Stimulated activated CD8-positive, alpha-beta memory T cell treated with anti-CD3 and anti-CD28 coated beads, Interleukin-4, amount 100 ng/mL, for 1 hour (primary cell): ENCODE measurements at places on chromosomes 4 and X.

DNA sequence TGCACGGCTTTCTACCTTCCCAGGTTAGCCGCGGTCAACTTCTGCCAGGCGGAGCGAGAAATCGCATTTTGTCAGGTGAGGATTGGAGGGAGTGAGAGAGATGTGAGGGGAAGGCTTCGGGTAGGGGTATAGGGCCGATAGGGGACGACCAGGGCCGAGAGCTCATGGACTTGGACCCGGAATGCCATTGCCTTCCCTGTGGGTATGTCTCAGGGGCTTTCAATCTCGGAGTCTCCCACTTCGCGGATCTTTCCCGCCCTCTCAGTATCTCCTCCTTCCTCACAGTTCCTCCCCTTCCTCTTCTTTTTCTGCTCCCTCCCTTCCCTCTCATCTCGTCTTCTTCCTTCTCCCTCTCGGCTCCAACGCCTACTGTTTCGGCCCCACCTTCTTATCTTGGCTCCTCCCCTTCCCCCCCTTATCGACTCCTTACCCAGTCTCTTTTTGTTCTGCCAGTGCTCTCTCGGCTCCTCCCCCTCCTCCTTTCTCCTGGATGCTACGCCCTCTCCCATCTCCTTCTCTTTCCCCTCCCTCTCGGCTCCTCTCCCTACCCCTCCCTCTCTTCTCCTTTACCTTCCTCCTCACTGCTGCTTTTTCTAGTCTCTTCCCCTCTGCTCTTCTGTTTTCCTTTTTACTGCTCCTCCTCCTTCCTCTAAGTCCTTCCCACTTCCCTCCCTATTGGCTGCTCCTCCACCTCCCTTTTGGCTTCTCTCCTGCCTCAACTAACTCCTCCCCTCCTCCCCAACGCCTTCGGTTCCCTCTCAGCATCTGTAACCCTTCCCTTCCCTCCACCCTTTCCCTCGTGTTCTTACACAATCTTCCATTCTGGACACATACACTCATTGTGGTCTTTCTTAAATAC is 29.4 kb upstream of the RBMX start:
- DNase-seq = peak; percentile 20

DNA sequence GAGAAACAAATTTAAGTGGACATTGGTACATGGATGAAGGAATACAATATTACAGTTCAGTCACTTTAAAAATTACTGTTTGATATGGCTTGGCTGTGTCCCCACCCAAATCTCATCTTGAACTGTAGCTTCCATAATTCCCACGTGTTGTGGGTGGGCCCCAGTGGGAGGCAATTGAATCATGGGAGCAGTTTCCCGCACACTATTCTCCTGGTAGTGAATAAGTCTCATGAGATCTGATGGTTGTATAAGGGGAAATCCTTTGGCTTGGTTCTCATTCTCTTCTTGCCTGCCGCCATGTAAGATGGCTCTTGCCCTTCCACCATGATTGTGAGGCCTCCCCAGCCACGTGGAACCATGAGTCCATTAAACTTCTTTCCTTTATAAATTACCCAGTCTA is 804.2 kb upstream of the FRG1 start:
- no peak for DNase-seq

DNA sequence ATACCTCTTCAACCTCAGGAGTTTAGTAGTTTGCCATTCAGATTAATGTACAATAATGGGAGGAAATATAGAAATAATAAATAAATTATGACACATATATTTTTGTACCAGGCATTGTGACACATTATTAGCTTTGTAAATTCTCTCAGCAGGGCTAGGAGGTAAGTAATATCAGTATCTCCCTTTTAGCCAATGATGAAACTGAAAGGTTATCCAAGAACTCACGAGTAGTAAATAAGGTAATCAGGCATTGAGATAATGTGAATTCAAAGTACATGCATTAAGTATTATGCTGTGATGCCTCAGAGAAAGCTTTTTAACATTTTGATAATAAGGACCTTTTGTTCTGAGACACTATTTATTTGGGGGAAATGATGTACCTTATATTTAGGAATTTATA is 5.3 kb upstream of the ARAP2 start:
- DNase-seq = no peak

- DNase-seq = no peak
These were observed 279.6 kb upstream of the CLNK start for GRCh38 chr4:10963958-10964703.

DNA sequence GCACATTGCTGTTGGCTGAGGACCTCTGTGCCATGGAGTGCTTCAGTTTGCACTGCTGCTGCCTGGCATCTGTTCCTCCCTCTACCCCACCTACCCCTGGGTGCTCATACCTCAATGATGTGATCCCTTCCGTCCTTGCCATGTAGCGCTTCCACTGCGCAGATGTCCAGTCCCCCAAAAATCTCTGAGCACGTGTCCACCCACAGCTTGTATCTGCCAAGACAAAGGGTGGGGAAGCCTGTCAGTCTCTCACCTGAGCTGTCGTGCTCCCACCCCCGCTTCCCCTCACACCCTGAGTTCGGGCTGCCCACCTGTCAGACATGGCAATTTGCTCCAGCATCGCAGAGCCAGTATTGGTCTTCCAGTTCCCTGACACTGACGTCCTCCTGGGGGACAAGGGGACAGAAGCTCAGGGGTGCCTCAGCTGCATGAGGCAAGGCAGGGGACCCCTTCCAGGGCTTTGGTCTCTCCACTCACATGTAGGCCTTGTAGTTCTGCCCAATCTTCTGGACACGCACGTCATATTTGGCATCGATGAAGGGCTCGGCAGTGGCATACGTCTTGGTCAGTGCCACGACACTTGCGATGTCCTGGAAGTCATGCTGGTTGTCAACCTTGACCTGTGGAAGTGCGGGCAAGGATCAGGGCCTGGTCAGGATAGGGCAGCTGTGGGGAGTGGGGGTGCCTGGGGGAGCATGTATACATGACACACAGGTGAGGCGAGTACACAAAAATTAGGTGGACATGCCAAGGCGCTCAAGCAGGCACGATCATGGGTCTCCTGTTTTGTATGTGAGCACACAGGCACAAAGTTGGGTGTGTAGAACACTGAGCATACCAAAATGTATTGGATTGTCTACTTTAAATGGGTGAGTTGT is 6.0 kb upstream of the TIMP1 start:
- DNase-seq = no peak

DNA sequence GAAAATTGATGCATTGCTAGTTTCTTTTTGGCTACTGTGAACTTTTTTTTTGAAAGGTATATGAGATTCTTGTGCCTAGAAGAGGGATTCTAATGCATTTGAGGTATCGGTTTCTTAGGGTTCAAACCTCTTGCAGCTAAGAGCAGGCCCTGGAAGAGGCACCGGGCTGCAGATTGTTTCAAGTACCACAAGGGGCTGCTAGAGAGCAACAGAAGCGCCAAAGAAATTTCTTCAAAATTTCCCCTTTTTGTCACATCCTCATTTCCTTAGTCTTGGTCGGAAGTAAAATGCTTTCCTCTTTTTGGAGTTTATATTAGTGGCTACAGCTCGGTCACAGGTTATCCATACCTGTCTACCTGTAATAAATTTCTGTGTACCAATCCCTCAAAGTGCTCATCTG is 89.8 kb downstream of the PDGFRA start:
- DNase-seq = no peak

- DNase-seq = no peak
These were observed 26.1 kb upstream of the LONRF3 start for GRCh38 chrX:118948270-118948669.

- DNase-seq = peak; percentile 36
These were observed 1.8 kb downstream of the MAML3 start for GRCh38 chr4:140152013-140152703.

DNA sequence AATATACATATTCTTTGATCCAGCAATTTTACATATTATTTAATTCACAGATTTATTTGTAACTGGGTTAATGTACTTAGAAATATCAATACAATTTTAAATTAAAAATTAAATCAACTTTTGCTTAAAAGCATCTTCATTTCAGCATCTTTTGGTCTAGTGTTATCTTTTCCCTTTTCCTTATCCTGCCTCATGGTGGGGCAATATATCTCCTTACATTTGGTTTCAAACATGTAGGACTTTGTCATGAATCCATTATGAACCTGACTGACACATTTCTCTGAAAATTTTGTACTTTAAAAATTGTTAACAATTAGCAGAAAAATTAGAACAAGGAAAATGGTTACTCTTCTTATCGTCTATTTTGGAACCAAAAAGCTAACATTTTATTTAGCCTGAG is 42.8 kb upstream of the ANK2 start:
- DNase-seq = no peak

DNA sequence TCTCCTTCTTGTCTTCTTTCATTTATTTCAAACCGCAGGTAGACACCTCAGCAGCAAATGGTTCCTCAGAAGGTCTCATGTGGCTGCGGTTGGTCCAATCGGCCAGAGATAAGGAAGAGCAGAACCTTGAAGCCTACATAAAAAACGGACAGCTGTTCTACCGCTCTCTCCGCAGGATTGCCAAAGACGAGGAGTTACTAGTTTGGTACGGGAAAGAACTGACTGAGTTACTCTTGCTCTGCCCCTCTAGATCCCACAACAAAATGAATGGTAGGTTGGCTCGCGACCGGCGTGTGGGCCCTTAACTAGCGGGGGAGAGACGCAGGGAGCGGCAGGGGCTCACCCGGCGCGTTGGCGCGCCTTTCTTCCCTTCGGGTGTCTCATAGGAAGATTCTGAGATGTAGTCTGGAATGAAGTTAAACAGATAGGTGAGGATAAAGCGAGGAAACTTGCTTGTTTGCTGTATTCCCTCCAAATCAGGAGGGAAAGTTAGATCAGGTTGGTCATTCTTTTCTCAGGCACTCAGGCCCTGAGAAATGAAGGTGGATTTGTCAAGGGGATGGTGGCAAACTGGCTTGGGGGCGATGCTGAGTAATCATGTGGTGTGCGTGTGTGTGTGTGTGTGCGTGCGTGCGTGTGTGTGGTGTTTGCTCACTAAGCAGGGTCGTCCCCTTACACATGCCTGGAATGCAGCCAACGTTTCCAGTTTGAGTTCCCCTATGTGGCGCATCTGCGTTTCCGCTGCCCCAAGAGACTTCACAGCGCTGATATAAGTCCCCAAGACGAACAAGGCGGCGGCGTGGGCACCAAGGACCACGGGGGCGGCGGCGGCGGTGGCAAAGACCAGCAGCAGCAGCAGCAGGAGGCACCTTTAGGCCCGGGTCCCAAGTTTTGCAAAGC is 4.2 kb downstream of the PRDM8 start:
- DNase-seq = peak; percentile 36

DNA sequence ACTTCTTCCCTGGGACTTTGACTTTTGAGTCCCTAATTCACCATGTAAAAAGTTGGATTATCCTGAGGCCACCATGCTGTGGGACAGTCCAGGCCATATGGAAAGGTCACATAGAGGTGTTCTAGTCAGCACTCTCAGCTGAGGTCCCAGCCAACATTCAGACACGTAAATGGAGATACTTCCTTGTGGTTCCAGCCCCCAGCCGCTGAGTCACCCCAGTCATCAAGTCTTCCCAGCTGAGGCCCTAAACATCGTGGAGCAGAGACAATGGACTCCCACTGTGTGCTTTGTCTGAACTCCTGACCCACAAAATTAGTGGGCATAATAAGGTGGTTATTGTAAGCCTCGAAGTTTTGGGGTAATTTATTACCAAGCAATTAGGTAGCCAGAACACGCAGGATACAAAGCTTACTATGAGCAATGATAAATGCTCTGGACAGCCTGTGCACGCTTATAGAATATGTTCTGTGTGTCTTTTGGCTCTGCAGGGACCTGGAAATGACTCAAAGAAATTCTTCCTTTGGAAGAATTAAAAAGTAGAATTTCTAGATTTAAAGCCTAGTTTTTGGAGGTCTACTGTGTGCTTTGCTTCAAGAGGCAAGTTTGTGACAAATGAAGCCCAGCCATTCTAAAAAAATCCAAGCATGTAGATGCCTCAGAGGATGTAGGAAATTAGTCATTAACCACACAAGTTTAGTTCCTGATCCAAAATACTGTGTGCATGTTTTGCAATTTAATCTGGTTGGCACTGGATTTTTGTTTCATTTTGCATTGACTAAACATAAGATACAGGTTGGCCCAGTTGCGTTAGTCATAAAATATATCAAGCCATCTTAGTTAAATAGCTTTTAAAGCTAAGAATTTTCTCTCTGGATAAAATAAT is 33.2 kb upstream of the SLC9A7 start:
- no peak for DNase-seq

DNA sequence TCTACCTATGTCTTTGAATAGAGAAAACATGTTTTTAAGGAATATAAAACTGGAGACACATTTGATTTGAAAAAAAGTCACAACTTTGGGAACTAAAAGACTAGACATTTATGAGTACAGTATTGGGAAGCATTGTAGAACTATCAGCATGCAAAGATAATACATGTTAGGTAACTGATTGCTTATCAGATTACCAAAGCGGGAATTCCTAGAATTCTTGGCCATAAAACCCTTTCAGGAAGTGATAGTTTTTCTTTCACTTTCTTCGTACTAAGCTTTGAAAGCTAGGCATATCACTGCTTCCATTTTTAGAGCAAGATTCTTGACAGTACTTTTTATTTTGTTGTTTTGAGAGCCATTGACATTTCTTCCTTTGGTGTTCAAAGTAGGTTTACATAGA is 646.6 kb upstream of the PITX2 start:
- no peak for DNase-seq

DNA sequence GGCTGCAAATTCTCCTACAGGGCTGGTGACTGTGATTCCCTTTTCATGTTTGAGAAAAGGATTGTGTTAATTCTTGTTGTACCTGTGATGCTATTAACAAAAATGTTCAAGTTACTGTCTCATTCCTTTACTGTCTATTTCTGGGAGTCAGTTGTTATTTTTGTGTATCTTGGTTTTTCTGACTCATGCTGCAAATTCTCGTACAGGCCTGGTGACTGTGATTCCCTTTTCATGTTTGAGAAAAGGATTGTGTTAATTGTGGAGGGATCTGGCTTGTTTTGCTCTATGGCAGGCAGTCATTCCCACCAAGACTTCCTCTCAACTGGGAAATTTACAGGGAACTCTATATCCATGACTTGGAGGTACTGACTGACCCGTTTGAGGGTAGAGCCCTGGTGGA is 693.4 kb upstream of the INTU start:
- no peak for DNase-seq

DNA sequence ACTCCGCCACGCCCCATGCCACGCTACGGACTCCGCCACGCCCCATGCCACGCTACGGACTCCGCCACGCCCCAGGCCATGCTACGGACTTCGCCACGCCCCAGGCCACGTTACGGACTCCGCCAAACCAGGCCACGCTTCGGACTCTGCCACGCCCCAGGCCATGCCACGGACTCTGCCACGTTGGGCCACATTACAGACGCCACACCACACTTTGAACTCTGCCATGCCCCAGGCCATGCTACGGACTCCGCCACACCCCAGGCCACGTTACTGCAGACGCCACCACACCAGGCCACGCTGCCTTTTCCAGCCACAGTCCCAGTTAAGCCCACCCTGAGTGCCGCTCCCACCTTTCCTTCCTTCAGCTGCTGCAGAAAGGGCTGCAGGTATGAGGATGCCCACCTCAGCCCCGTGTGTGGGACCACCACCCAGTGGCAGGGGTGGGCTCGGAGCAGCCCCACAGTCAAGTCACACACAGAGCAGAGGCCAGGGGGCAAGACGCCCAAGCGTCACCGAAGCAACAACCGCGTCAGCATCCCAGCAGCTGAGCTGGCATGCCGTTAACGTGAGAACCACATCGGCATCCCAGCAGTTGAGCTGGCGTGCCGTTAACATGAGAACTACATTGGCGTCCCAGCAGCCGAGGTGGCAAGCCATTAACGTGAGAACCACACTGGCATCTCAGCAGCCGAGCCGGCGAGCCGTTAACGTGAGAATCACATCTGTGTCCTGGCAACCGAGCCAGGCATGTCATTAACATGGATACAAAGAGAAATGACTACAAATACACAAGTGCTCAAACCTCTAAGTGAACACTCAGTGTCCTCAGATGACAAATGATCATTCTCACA is 26.4 kb downstream of the GAK start:
- DNase-seq = no peak

GRCh38 chrX:142068365-142068764 is 136.7 kb downstream of the MAGEC2 start:
- no peak for DNase-seq
